ENCODE measurements at places on chromosomes 5 and 9. TPM values are rescaled to one million over a fixed set of nuclear protein-coding genes. Genes with fewer than 3 reads are reported as not detected.

DNA sequence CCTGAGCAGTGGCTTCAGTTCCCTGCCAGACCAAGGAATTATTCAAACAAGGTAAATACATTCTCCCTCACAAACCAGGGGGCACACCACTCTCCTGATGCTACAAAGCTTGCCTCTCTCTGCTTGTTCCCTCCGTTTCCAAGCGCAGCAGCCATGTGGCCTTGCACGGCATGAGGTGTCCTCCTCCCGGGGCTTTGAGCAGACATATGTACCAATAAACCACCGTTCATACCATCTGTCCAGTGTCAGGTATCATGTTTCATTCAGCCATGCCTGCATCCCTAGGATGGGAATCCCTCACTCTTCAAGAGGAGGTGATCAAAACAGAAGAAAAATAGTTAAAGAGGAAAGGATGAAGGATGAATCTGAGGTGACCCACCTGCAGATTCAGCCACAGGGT, 282.7 kb downstream of the ENC1 start:
- no peak for DNase-seq

- no peak for DNase-seq
Observed at GRCh38 chr5:138819081-138819480, 56.1 kb downstream of the LRRTM2 start.

DNA sequence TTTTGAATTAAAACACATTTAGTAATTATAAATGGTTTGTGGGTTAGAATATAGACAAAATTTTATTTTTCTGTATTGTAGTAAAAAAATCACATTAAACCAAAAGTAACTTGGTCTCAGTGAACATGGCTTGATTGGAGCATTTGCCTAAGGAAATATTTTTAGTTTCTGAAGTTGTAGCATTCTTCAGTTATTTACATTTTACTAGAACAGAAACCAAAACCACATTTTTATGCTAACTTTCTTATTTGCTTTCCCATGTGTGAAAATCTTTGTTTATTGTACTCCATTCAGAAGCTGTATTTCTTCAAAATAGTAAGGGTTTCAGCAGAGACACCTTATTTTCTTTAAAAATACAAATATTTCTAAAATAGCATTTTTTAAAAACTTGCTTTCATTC, 129.9 kb downstream of the SGCD start:
- no peak for DNase-seq

DNA sequence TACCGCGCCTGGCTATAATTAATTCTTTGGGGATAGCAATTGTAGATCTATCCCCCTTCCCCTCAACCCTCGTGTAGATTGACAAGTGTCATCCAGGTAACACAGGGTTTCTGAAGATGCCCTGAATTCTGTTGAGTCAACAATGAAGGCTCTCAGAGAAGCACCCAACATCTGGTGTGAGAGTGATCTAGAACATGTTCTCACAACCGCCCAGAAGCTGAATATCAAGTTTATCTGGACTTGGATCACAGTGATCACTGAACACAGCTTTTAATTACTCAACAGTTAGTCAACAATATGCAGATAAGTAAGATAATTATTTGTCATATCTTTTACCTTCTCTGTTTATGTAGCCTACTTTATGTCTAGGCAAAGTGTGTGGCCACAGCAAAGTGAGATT, 204.2 kb upstream of the RGMB start:
- DNase-seq: no peak

Gene MEIKIN
- polyA plus RNA-seq: 0.07 TPM

DNA sequence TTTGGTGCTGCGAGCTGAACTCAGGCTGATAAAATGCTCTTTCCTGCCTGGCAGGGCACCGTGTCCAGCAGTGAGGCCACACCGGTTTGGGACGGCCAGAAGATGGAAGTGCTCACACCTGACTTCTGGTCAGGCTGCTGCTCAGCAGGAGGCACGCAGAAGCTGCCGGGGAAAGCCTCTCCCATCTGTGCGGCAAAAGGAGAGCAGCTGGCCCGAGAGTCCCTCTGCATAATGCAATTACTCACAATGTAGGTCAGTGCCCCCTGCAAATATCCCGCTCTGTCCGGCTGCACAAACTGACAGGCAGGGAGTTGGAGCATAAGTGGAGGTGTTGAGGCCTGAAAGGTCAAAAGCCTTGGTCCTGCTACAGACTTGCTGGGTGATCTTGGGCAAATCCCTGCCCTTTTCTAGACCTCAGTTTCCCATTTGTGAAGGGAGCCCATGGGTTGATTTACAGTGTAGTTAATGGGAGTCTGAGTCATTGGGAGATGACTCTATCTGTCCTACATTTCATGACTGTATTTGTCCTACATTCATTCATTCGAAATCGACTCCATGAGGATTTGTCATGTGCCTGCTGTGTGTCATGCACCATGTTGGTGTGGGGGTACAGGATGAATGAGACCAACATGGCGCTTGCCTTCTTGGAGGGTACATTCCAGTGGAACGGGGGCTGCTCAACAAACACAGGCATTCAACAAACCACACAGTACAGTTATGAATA, 61.8 kb upstream of the TBC1D2 start:
- DNase-seq: no peak
